ENCODE measurements at places on chromosomes 3 and 15.

DNA sequence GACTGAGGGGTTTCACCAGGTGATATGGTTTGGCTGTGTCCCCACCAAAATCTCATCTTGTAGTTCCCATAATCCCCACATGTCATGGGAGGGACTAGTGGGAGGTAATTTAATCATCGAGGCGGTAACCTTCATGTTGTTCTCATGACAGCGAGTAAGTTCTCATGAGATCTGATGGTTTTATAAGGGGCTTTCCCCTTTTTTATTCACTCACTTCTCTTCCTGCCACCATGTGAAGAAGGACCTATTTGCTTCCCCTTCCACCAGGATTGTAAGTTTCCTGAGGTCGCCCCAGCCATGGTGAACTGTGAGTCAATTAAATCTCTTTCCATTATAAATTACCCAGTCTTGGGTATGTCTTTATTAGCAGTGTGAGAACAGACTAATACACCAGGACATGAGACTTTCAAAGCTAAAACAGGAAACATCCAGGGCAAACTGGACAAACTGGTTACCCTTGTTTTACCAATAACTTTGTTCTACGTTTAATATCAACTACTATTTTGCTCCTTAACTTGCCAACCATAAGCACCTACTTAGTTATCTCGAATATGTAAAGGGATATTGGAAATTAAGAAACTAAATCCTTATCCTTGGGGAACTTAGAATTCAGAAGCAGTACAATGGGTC lies 98.2 kb downstream of the MYH15 start:
- DNase-seq: no peak

GRCh38 chr15:75230551-75231371 lies 27.4 kb upstream of the GOLGA6C start:
- peak; percentile 53 for DNase-seq

- DNase-seq: no peak
Measured at GRCh38 chr15:70652341-70652740, 111.0 kb downstream of the UACA start.

DNA sequence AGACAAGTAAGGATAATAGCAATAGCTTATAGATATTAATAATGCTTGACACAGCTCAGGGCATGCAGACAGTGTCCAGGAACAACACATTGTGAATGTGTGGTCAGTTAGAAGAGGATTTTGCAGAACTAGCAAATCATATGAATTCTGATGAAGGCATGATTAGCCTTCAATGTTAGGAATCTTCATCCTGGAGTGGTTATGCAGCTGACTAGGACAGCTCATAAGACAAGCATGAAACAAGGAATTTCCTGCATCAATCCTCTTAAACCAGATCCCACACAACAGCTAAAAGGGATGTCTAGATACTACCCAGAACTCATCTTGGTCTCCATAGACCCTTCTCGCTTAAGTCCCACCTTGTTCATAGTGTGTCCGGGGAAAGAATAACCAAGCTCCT lies 499.0 kb upstream of the ATP11B start:
- DNase-seq: no peak

DNA sequence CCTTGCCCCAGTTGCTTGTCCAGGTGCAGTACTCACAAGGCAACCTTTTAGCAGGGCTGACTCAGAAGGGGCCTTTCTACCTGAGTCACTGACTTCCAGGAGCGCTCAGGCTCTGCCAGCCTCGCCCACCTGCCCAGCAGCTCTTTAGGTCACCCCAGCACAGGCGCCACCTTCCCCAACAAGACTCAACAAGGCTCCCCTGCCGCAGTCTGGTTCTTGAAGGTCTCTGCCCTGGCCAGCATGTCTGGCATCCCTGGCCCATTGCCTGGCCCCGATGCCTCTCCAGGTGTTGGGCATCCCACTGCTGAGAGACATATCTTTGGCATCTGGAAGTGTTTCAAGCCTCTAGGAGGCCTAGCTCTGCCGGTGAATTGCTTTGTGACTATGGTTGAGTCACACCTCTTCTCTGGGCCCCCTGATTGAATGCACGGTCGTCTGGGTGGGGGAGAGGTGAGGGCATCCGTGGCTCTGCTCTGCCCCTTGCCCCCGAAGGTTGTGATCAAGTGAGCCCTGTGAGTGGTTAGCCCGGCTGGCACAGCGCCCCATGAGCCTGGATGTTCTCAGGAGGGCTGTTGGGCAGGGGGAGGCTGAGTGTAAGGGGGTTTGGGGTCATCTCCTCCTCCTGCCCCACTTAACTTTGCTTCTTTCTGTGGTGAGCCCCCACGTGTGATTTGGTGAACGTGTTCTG lies 21.6 kb downstream of the SNX33 start:
- no peak for DNase-seq

GRCh38 chr3:60758171-60758570 lies 493.1 kb downstream of the FHIT start:
- DNase-seq: no peak
